ENCODE measurements at places on chromosomes 2 and 18.

GRCh38 chr2:85283641-85284040 is 44.1 kb downstream of the TGOLN2 start:
- no peak for DNase-seq

GRCh38 chr2:239908744-239909143 is 116.4 kb downstream of the NDUFA10 start:
- no peak for DNase-seq

GRCh38 chr2:236193026-236193425 is 24.8 kb upstream of the GBX2 start:
- no peak for DNase-seq

DNA sequence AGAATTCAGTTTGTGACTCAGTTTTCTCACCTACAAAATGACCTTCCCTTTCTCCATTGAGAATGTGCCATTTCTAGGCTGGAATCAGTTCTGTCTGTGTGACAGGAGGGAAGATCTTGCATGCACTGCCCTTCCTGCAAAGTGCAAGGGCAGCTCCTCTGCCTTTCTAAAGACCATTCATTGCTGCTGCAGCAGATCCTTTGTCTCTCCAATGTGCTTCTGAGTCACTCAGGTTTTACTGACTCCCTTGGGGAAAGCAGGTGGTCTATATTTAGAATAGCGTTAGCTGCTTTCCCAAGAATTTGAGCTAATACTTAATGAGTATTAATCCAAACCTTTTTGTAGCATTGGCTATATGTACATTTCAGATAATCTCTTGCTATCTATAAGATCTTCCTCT is 62.5 kb downstream of the DAW1 start:
- no peak for DNase-seq

DNA sequence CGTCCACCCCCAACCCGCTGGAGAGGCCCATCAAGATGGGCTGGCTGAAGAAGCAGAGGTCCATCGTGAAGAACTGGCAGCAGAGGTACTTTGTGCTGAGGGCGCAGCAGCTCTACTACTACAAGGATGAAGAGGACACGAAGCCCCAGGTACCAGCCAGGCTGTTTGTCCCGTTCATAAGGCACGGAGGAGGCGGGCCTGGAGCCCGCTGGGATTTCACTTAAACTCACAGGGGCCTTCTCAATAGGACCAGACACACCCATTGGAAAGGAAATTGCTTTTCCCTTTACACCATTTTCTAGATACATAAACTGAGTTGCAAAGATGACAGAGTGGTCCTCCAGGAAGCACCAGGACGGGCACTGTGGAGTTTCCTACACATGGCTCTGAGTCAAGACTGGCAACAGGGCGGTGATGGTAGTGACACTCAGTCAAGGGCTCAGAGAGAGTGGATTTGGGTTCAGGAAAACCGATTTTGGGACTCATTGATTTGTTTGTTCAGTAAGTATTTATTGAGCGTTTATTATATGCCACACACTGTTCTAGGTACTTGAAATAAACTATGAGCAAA is 40.7 kb downstream of the ARHGAP25 start:
- DNase-seq = no peak

DNA sequence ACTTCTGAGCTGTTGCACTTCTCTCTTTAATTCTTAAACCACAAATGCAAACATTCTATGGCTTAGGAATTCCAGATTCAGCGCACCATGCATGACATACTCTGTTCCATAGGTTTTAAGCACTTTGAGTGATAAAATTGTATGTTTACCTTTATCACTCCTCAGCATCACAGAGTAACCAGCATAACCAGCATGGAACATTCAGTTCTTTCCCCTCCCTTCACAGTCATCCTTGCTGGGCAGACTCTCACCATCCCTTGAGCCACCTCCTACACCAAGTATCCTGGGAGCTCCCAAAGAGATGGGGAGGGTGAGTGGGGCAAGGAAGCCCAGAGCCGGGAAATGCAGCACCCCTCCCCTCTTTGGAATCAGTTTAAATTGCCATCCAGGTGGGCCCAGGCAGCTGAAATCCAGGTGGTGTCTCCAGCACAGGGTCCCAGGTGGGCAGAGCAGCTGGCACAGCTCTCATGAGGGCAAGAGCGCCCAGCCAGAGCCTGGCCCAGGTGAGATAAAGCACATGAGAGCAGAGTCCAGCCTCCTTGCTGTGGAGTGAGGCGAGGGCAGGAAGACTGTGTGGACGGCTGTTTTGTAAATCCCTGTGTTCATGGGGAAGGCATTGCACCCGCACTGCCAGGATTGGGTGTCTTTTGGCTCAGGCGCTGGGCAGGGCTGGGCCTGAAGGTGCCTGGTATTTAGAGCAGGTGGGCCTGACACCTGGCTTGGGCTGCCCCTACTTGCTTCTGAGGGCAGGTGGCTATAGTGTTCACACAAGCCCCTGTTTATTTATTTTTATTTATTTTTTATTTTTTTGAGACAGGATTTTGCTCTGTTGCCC is 36.8 kb downstream of the LAMA3 start:
- DNase-seq = no peak

DNA sequence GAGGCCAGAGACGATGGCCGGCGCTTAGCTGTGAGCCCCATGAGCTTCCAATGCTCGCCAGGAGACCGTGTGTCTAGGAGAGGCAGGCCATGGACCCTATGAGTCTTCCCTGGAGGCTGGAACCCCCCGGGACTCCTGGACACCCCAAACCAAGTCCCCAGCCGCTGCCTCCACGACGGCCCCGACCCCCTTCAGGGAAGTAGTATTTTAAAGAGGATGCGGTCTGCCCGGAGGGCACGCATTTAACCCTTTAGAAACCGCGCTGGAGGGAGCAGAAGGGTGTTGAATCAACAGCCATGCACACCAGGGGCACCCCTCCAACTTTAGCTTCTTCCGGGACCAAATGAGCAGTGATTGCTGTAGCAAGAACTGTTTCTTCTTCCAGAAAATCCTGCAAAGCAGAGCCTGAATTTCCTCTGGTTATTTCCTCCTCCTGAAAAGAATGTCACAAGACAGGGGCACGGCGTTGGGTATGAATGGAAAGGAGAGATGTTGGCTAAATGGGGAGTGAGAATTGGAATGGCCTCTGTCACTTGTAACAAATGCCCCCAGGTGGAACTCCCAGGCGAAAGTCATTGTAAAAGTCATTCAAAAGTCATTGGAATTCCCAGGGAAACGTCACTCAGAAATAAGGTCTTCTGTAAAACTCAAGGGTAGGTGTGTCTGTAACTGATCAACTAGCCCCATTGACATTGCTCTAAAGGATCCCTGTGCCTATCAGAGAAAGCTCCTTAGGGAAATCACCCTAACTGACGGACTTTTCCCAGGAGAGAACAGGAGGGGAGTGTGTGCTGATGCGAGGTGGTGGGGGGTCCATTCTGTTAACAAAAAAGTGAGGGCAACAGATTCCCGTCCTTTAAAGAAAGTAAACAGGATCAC is 5.8 kb upstream of the GBX2 start:
- no peak for DNase-seq

DNA sequence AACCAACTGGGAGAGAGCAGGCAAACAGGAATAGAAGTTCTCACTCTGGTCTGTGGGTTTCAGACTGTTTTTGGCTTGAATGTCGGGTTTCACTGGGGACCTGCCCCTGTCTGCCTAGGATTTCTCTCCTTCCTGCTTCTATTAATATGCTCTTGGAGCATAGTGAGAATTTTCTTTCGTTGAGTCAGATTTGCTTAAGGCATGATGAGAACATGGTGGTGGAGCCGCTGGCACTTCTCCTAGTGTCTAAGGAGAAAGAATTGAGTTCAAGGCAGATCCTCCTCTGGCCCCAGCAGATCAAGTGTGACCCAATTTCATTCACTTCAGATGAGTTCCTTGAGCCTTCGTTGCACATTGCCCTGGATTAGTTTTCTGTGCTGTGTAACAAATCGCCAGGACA is 103.9 kb upstream of the HS6ST1 start:
- DNase-seq = peak; percentile 87

GRCh38 chr2:170255971-170256370 is 78.0 kb downstream of the MYO3B start:
- DNase-seq = peak; percentile 61

GRCh38 chr2:239978411-239978810 is 46.7 kb downstream of the NDUFA10 start:
- DNase-seq = peak; percentile 44

DNA sequence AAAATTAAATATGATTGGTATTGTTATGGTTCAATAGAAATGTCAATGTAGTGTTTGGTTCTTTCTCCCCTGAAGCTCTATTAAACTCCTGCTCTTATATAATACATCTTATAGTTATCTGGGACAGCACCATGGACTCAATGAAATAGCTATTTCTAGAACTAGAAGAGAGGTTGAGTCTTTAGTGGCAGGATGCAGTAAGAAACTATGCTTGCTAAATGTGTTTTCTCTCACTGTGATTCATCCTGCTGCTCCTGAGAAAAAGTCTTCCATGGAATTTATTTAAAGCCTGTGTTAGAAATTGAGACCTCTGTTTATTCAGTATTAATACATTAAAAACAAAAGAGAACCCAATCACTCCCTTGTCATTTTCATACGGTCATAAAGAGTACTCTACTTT is 61.5 kb downstream of the G6PC2 start:
- DNase-seq = no peak

GRCh38 chr2:186042207-186043028 is 303.8 kb downstream of the FSIP2 start:
- DNase-seq = no peak

DNA sequence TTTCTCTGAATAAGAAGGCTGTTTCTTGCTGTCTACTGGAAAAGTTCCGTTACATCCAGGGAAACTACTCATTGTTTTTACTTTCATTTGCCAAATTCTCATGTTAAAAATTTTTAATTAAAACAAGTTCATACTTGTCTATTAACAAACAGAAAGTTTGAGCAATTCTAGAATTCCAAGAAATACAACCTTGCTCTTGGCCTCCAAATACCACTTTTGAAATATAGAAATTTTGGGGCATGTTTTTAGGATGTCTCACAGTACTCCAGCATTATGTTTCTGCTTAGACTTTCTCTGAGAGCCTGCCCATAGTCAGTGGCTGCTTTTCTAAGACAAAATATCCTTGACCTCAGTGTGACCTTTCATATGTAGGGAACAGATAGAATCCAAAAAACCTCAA is 228.7 kb upstream of the RND3 start:
- peak; percentile 49 for DNase-seq
